ENCODE measurements at places on chromosomes 7 and 10.

DNA sequence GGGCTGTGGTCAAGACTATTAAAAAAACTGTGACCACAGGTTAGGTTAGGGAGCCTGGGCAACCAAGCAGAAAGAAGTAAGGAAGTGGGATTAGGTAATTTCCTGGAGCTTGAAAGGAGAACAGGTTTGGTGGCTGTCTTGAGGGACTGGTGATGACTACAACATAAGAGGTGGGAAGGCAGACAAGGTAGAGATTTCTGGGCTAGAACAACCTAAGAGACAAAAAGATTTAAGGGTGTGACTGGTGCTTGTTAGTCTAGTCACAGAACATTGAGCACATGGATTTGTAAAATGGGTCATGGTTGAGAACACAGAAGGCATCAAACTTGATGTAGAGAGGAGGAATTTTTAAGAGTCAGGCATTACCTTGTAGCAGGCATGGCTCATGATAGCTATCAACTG lies 123.7 kb upstream of the ASAH2 start:
- DNase-seq = no peak

DNA sequence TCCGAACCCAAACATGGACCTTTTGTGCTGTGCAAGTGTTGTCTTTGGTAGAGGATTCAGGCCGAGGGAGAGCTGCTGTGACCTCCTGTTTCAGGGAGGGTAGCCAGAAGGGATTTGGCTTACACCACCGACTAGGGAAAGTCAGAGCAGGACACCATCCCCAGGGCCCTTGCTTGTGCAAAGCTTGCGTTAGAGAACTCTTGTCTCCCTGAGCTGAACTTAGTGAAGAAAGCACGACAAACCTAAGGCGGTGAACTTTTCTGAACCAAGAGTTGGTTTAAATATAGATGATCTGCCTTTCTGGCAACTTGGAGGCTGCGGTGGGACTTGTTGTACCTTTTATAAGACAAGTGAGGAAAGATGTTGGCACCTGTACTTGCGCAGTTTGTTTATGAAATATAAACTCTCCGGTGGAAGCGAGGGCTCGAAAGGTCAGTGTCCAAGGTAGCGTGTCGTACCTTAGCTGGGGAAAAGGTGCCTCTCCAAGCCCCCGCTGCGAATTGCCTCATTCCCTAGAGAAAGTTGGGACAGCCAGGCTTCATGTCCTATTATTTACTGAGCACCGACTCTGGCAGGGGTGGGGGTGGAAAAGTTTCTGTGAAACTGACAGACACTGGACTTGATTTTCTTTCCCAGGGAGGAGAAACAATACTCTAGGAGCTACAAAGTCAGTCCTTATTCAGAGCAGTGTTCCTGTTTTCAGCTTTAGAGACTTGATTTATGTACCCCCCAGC lies 31.6 kb downstream of the WBP1L start:
- DNase-seq = no peak

- DNase-seq = no peak
Measured at GRCh38 chr10:21681156-21681555, 147.1 kb downstream of the MLLT10 start.

DNA sequence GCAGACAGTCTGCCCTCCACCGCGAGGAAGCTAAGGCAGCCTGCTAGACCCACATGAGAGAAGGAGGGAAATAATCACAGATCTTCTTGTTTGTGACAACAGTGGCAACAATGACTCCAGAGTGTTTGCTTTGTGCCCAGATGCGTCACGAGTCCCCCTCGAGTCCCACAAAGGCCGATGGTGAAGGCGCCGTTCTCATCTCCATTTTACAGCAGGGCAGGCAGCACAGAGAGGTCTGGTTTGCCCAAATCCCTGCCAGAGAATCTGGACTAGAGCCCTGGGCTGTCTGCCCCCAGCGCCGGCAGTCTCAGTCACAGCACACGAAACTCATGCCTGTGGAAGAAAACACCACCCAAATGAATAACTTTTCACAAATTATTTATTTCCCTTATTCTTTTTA lies 38.1 kb downstream of the KIAA1549 start:
- DNase-seq = no peak

DNA sequence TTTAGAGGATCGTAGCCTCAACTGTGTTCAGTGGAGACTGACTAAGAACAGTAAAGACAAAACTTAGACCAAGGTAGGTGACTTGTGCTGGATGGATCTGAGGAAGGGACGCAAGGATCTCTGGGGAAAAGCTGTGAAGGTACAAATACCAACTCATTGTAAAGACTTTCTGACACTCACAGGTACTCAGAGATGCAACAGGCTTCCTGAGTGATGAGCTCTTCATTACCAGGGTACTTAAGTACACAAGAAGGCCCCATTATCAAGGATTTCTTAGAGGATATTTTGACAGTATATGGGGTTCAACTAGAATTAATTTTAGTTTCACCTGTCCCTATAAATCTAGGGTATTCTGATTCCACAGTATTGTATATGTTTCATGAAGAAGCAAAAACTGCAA lies 440.7 kb downstream of the PLXDC2 start:
- no peak for DNase-seq

All from stimulated activated CD4-positive, alpha-beta T cell treated with anti-CD3 and anti-CD28 coated beads, Interleukin-15, amount 100 ng/mL, for 1 hour (primary cell).